Renal pelvis (tissue), 12 donors: ENCODE measurements at places on chromosomes 2 and 18. TPM values are rescaled to one million over a fixed set of nuclear protein-coding genes. Genes with fewer than 3 reads are reported as not detected.

DNA sequence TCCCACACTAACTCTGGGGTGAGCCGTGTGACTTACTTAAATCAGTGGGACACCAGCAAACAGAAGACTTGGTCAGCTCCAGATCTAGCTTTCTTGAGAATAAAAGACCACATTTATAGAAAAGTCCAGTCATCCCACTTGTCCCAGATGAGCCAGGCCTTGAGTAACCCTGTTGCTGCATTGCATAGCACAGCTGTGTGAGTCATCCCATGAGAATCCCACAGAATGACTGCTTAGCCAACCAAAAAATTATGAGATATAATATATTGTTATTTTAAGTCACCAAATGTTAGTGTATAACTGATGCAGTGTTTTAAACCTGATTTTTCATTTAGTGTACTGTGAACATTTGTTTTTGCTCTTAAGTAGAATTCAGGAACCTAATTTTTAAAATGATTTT lies 94.2 kb upstream of the FSHR start:
- DNase-seq, result no peak

DNA sequence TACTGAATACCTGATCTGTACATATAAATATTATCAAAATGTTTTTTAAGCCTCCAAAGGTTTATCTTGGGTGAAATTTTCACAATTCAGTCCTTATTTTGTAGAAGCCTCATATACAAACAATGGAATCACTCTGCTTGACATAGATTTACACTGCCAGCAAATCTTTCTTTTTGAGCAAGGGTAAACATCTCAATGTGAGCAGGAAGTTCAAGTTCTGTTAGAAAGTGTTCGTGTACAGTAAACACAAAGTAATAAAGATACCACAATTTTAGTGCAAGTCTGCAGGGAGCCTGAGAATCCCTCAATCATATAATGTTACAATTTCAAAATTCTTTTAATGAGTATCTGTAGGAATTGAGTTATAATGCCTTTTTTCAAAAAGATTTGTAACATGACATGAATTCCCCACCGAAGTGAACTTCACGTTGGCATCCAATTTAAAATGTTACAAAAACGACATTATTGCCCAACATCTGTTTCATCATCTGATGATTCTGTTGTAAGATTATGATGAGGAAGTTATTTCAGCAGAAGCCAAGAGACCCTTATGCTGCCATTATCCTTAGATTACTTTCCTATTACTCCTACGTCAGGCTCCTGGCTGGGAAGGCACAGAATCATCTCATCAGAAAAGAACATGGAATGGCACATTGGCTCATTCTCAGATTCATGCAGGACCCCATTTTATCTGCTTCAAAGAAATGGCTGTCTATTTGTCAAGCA lies 283.9 kb upstream of the ACVR2A start:
- no peak for DNase-seq

The ICA1L gene
- polyA plus RNA-seq, result 21.1 TPM

- no peak for DNase-seq
Observed at GRCh38 chr2:121591199-121591598, 58.1 kb downstream of the CLASP1 start.

GRCh38 chr2:213079756-213080155 lies 71.7 kb downstream of the IKZF2 start:
- DNase-seq, result no peak

DNA sequence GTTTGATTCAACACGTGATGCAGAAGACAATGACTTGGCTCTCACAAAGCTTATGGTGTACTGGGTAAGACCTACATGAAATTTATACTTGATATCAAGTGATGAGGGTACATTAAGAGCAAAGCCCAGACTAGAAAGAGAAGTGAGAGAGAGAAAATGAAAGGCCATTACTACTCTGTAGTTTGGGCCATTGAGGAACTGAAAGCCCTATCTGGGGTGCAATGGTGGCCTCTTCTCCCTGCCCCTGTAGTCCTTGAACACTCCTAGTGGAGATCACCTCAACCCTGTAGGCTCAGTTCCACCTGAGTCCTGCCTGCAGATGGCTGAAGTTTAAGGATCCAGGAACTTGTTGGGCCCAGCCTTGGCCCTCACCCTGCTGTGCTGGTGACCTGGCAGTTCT lies 569.8 kb upstream of the MEX3C start:
- no peak for DNase-seq

DNA sequence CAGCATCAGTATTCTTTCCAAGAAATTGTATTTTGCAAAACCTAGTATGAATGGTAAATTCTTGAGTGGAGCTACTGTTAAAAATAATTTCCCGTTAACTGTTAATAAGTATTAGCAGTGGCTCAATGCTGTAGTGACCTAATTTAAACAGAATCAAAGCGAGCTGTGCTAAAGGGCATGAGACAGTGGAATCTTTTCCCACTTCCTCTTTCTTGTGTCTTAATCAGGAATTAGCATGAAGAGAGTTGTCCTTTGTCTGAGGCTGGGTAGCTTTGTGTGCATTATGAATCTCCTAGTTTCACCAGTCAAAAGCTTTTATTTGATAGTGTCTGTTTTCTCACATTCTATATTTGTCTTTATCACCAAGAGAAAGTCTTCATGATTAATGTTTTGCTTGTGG lies 298.8 kb upstream of the GCFC2 start:
- no peak for DNase-seq

DNA sequence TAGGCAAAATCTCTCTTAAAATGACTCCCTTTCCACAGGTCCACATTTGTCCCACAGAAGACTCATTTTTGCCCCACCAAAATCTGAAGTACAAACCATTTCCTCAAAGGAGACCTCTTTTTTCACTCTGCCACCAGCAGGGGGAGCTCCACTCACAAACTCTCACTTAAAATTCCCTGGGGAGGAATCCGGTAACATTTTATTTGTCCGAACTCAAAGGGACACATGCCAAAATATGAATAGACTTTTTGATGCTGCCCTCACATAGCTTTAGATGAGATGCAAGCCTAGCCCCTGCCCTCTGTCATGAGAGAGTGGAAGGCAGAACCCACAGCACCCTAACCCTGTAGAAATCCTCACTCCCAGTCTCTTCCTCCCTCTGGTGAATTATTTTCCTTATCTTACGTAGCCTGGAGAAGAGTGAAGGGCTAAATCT lies 57.1 kb downstream of the RMDN2 start:
- DNase-seq, result peak; percentile 68

- DNase-seq, result peak; percentile 3
Observed at GRCh38 chr2:151560289-151560688, 150.6 kb downstream of the RIF1 start.

DNA sequence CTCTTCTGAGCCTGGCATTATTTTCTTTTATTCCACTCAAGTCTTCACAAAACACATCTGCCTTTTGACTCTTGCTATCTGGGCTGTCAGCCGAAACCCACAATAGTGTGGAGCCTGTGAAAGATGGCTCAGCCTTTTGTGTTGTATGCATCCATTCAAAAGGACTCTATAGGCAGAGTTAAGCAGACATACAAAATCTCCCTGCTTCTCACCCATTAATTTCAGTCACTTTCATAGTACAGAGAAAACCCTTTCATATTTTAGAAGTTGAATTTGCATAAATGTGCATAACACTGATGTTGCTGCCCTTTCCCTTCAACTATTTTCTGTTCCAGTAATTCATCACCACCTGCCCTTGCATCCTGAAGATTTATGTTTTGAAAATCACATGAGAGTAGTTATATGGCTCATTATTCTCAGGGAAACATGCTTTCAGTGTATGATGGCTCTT lies 154.6 kb downstream of the EVA1A start:
- DNase-seq, result no peak

DNA sequence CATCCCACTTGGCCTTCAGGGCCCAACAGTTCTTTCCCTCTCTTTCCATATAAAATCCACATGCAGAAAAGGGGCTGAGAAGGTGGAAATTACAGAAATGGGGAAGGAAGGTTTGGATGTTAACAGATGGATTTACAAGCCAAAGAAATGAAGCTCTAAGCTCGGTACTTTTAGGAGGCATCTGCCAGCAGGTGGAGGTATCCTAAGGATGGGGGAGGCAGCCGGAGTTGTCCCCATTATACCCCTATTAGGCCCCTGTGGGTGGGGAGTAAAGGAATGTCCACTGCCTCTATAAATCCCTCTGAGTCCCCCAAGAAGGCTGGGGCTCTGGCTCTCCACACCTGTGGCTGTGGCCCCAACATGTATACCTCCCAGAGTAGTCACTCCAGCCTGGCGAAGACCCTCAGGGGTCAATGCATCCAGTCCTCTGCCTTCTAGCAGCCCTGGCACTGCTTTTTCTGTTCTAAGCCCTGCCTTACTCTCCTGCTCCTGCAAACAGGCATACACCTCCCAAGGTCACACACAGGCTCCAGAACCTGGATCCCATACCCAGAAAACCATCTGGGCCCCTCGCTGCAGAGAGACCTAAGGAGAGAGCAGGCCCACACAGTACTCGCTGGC lies 1.2 kb downstream of the FBXO41 start:
- no peak for DNase-seq

- DNase-seq, result no peak
Observed at GRCh38 chr2:233100192-233100998, 40.3 kb downstream of the INPP5D start.

GRCh38 chr2:173940208-173941020 lies 24.8 kb downstream of the SP3 start:
- no peak for DNase-seq

- DNase-seq, result no peak
Observed at GRCh38 chr2:75558786-75559679, 1.7 kb downstream of the EVA1A start.

DNA sequence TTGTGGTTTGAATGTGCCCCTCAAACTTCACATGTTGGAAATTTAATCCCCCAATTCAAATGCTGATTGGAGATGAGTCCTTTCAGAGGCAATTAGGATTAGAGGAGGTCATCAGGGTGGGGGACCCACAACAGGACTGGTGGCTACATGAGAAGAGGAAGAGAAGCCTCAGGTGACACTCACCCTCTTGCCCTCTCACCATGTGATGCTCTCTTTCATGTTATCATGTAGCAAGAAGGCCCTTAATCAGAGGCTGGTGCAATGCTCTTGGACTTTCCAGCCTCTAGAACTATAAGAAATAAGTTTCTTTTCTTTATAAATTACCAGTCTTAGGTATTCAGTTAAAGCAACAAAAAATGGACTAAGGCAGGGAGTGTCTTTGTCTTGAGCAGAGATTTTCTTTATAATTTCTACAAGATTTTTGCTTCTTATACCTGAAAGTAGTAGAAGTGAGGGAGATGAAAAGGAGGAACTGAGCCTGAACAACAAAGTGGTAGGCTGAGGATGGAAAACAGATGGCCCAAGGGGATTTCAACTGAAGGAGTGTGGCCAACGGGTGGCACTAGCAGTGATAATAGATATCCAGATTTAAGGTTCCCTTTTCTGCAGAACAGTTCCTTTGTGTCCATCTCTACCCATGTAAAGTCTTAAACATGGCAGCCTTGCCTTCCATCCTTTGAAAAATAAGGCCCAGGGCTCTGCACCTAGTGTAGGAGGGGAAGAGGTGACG lies 49.2 kb upstream of the TGIF1 start:
- no peak for DNase-seq

DNA sequence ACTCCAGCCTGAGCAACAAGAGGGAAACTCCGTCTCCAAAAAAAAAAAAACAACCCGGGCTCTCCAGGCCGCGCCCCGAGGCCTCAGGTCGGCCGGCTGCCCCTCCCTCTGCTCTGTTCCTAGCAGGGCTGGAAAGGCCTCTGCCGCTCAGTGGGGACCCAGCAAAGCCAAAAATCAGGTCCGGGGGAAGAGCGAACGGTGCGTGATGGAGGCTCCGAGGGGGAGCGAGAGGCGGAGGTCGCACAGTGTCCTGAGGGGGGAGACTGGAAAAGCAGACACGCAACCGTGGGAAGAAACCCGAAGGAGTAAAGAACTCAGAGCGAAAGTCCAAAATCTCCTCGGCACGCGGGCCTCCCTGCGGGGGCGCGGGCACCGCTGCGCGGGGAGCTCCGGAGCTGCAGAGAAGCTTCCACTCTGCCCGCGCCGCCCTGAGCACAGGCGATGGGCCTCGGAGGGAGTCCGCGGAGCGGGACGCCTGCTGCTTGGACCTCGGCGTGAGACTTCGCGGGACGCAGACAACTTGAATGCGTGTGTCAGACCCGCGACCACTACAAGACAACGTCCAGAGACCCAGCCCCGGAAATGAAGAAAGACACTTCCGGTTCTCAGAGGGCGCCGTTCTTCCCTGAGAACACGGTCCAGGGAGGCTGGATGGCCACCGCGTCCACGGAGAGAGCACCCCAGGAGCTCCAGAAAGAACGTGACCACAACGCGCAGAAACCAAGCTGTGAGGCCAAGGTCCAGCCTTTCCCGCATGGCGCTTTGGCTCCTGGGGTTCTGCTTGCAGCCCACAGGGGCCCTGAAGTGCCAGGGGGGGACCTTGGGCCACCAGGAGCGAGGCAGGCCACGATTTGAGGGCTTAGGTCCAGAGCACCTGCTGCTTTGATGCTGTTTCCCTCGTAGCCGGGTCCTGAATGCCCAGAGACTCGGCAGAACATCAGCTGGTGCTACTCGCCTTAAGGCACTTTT lies 219.8 kb downstream of the DPP10 start:
- peak; percentile 24 for DNase-seq

The RNF125 gene
- polyA plus RNA-seq, result 2.0 TPM

The RUFY4 gene
- polyA plus RNA-seq, result 0.43 TPM

- peak; percentile 35 for DNase-seq
Observed at GRCh38 chr2:130963849-130964793, 127.4 kb downstream of the ARHGEF4 start.

DNA sequence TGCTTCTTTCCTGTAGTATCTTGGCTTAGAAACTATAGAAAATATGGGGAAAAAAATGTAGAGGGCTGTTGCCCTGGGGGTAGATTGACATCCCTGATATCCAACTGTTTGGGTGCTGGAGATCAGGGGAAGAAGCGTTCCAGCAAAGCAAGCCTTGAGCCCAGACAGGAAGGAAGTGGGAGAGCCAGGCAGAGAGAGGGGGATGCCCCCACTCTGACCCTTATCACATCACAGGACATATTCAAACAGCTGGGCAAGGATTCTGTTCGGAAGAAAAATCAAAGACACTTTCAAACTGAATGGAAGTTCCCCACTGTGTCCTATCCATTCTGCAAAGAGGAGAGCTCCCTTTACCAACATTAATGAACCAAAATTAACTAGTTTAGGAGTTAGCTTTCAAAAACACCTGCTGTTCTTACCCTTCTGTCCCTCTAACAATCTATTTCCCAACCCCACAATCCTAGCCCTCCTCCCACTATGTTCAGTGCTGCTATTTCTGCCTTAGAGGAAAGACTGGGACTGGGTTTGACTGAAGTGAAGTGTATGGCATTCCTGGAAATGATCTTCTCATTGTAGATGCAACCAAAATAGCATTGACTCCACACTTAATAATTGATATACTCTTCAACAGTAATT lies 16.9 kb upstream of the KCNG3 start:
- no peak for DNase-seq

The DSG2 gene
- polyA plus RNA-seq, result 44.3 TPM
